Activated CD4-positive, CD25-positive, alpha-beta regulatory T cell (primary cell): ENCODE measurements at places on chromosomes 5 and 9.

GRCh38 chr9:131398204-131398603, 4.3 kb downstream of the PRRC2B start:
- DNase-seq: no peak

- no peak for DNase-seq
These were observed 137.9 kb upstream of the TRIM32 start for GRCh38 chr9:116549061-116549664.

- DNase-seq: no peak
These were observed 11.1 kb downstream of the GM2A start for GRCh38 chr5:151264113-151264512.

DNA sequence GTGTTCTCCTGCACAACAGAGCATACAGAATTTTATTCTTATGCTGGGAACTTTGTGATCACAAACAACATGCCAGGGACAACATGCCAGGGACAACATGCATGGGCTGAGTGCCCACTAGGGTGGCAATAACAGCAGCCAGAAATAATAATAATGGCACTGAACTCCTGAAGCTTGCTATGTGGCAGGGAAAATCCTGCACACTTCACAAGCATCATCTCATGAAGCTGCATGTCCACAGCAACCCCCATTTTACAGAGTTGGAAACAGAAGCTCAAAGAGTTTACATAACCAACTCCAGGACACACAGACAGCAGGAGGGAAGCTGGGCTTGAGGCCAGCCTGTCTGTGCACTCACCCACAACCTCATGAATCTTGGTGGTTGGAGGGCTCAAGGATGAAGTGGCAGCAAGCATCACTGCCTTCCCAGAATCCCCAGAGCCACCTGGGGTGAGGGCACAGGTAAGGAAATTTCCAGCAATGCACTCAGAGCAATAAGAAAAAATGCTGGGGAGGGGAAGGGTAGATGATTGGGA, 111.4 kb downstream of the GABBR2 start:
- DNase-seq: no peak

GRCh38 chr5:157835041-157835440, 23.9 kb downstream of the CLINT1 start:
- no peak for DNase-seq

DNA sequence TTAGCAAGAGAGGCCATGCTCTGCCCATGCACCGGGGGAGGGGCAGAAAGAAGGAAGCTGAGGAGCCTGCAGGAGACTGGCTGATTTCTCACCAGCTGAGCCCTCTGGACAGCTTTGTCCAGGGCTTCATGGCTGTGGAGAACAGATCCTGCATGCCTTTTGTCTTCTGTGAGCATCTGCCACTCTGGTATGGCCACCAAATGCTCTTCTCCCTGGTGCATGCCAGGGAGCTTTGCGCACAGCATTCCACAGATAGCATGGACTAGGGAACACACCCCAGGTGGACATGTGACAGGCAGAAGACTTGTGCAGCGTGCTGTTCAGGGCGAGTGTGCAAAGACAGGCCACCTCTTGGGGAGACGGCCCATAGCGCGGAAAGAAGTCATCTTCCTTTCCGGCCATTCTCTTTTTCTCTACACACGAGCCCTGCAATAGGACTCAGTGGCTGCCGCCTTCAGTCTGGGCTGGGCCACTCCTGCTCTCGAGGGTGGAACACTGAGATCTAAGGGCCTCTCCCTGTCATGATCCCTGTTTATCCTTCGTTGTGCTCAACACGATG, 56.7 kb downstream of the GADD45G start:
- DNase-seq: no peak

GRCh38 chr9:83266331-83266665, 203.4 kb upstream of the RASEF start:
- no peak for DNase-seq

DNA sequence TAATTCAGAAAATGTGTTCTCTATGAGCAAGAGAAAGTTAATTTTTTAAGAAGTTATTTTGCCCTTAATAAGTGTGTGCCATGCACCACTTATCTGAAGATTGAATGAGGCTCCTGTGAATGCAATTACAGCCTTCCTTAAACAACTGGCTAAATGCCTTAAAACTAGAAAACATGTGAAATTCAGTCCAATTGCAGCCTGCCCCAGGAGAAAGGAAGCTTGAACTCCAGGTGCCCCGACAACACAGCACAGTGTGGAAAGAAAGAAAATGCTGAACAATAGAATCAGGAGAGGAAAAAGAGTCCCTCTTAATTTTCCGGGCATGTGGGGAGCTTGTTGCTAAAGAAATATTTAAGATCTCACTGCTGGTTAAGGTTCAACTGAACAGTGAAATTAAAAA, 8.8 kb downstream of the LHFPL2 start:
- DNase-seq: no peak

DNA sequence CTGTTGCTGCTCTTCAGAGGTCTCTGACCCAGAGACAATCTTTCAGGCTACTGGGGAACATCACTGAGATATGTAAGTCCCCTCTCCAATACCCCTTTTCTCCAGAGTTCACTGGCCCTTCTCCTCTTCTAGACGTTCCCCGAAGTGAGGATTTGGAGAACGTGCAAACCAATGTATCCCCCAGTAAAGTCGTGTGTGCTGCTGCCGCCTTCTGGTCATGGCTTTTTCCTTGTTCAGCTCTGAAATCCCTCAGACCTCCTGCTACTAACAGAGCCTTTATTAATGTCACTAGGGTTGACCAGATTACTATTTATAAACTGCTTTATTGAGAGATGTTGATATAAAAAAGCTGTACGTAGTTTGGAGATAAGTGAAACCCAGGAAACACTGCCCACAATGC, 1028.6 kb downstream of the CDH9 start:
- no peak for DNase-seq

- DNase-seq: no peak
These were observed 329.2 kb downstream of the EBF1 start for GRCh38 chr5:158770506-158770905.

DNA sequence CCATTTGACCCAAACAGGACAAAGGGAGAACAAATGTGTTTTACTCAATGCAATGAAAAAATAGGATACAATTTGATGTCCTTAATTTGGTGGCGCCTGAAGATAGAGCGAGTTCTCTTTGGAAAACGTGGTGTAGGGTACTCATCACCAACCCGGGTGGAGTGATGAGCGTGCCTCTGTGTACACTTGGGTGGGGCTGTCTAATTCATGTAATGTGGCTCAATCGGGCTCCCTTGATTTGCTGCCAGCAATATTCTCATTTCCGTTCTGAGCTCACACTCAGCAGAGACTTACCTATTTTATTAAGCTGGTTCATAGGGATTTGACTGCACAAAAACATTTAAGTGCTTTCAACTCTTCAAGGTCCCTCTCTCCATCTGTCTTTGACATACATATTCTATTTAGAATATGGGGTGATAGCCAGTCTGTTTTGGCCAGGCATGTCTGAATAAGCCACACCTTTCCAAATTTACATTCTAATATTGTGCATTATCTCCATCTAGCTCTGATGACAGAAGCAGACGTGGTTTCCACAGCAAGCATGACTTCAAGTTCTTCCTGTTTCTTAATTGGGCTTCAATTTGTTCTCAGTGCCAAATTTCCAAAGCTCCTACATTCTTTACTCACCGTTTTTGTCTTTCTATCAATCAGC, 162.5 kb downstream of the IRX2 start:
- DNase-seq: no peak

DNA sequence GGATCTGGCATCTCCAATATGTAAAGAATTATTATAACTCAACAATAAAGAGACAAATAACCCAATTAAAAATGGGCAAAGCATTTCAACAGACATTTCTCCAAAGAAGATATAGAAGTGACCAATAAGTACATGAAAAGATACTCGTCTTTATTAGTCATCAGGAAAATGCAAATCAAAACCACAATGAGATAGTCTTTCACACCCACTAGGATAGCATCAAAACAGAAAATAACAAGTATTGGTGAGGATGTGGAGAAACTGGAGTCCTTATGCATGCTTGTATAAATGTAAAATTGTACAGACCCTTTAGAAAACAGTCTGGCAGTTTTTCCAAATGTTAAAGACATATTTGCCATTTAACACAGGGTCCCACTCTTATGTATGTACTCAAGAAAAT, 39.1 kb upstream of the ITGA1 start:
- no peak for DNase-seq

DNA sequence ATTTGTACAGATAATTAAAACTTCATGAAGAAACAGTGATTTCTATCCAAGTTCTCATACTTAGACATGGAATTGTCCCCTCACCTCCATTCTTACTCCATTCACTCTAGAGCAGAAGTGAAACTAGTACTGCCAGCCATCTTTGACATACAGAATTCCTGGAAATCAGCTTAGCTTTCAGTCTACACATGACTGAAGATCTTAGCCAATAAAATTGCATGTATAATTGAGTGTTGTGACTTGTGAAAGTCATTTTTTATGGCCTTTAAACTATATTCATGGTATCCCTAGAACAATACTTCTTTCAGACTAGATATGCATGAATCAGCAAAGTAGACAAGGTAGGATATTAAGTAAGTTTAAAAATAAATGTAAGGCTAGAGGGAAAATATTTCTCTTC, 705.2 kb upstream of the ZNF608 start:
- DNase-seq: no peak

- DNase-seq: no peak
These were observed 78.0 kb downstream of the ARHGAP26 start for GRCh38 chr5:142847898-142848790.

DNA sequence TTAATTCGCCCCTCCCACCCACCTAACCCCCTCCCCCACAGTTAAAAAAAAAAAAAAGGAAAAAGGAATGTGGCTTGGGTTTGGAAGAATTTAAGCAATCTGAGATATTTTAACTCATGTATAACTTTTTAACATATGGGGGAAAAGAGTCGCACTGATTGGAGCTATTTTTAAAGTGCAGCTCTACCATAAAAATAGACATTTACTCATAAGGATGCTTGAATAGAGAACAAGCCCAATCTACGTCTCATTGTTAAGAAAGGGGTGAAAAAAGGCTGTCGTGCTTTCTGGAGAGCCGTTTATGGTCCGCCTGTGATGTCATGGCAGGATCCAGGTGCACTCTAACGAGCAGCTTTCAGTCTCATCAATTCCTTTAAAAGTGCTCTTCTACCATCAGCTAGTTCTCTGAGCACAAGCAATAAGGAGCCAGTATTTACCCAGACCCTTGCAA, 142.4 kb downstream of the ELAVL2 start:
- DNase-seq: no peak

- no peak for DNase-seq
These were observed 56.1 kb downstream of the IRX2 start for GRCh38 chr5:2695200-2695891.

GRCh38 chr9:81661339-81661738, 28.0 kb downstream of the TLE1 start:
- no peak for DNase-seq

GRCh38 chr5:10861423-10861790, 100.4 kb upstream of the DAP start:
- no peak for DNase-seq

DNA sequence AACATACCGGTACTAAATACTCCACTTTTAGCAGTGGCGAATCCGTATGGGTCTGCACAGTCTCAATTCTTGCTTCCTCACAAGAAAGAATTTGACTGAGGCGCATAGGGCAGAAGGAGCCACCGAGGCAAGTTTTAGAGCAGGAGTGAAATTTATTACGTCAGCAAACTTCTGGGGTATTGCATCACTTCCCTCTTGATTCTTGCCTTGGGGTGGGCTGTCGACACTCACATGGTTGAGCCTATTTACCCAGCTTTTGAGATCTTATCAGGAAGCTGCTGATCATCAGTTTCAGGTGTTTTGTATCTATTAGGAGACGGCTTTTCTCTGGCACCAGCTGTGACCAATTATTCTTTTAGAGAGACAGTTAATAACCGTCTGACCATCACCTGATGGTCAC, 111.5 kb upstream of the CCNH start:
- DNase-seq: no peak

DNA sequence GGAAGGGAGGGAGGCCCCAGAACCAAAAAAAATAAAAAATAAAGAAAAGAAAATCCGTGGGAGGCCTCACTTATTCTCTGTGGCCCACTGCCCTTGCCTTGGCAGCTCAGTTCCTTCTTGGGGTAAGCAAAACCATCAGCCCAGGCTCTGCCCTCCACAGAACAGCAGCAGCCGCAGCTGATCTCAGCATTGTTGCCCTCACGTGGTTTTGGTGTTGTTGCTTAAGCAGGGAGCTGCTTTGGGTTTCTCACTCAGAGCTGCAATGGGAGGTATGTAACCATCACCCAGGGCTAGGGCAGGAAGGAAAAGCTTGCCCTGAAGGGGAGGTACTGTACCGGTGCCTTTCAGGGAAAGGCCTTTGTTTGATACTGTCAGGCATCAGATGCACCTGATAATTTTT, 374.7 kb upstream of the WWC1 start:
- DNase-seq: no peak

DNA sequence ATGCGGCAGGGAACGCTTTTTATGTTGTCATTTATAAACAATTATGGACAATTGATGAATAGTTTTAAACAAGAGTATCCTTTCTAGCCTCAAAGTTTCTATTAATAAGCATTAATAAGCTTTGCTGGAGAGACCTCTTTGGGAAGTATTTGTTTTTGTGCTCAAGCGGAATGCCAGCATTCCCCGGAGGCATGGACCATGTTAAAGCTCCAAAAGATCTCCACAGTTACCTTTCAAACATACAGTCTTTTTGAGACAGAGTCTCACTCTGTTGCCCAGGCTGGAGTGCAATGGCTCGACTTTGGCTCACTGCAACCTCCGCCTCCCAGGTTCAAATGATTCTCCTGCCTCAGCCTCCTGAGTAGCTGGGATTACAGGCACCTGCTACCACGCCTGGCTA, 9.6 kb downstream of the MSANTD3 start:
- DNase-seq: no peak

- no peak for DNase-seq
These were observed 2.7 kb downstream of the PRDM12 start for GRCh38 chr9:130667120-130667435.

DNA sequence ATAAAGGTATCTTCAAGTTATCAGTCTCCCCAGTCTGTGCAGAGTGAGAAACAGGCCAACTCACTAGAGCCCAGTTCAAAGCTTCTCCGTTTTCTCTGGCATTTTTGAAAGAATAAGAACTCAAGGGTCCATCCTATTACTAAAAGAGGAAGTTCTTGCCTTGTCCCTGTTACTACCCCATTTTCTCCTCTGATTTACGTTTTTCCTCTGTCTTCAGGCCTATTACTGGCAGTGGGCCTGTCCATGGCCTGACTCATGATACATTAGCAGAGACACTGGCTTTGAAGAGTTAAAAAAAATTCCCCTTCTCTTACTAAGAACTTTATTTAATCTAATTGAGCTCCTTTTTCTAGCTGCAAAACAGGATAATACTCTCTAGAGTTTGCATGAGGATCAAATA, 624.0 kb upstream of the KLF4 start:
- DNase-seq: no peak

GRCh38 chr9:136099542-136099941, 4.5 kb upstream of the NACC2 start:
- no peak for DNase-seq

- no peak for DNase-seq
These were observed 55.9 kb upstream of the IL6ST start for GRCh38 chr5:56050551-56051255.

GRCh38 chr5:149831492-149831891, 101.4 kb downstream of the PPARGC1B start:
- no peak for DNase-seq
